Spleen (tissue), 13 donors: ENCODE measurements at places on chromosomes 7 and 10.

DNA sequence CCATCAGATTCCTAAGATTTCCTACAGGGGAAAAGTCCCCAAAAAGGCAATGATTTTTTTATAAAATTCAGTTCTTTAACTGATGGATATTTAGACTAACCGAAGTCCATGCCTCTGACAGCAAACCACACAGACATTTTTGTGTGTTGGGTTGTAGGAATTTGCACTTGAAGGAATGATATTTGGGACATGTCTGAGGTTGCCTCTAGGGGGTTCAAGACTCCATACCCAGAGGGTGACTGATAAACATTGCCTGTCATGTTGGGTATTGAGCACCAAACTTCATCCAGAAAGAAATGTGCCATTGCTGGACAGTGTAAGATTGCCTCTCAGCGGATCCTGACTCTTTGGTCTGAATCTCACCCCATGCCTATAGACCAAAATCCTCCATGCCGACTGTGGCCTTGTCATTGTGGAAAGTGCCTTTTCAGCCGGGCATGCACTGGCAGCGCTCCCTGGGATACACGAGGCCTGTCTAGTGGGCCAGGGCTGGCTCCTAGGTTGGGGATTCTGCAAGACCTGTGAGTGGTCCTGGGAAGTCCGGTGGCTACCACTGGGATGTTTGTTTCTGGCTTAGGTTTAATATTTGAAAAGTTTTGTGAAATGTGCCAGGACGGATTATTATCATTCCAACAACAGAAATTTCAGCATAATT lies 252.9 kb downstream of the WDR37 start:
- DNase-seq, result no peak

GRCh38 chr10:75462865-75463264 lies 31.4 kb downstream of the LRMDA start:
- DNase-seq, result no peak

GRCh38 chr7:140402178-140402835 lies 1.6 kb upstream of the RAB19 start:
- no peak for DNase-seq

DNA sequence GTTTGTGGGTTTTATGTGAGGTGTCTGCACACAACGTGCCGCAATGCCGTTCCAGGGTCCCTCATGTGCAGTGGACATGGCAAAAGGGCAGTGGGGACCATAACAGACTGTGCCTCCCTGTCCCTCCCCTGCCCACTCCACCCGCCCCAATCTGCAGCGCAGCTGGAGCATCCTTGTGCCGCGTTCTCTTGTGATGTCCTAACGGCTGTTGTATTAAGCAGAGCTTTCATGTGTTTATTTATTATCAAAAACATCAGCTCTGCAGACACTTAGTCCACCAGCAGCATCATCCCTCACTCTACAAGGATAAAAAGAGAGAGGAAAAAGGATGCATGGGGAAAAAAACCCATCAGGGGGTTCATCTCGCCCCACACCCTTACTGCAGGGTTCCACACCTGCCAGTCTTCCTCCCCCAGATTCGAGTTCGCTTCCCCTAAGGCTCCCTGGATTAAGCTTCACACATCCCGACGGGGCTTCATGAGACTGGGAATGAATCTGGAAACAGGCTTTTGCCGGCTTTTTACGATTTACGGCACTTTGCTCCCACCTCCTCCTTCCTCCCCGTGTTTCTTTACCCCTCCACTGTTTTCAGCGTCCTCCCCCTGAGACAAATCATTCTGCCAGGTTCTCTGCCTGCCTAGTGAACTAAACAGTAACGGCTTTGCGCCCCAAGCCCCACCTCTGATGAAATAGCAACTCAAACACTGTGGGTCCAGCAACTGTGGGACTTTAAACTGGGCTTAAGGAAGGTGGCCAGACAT lies 301.4 kb downstream of the CAMK1D start:
- no peak for DNase-seq

DNA sequence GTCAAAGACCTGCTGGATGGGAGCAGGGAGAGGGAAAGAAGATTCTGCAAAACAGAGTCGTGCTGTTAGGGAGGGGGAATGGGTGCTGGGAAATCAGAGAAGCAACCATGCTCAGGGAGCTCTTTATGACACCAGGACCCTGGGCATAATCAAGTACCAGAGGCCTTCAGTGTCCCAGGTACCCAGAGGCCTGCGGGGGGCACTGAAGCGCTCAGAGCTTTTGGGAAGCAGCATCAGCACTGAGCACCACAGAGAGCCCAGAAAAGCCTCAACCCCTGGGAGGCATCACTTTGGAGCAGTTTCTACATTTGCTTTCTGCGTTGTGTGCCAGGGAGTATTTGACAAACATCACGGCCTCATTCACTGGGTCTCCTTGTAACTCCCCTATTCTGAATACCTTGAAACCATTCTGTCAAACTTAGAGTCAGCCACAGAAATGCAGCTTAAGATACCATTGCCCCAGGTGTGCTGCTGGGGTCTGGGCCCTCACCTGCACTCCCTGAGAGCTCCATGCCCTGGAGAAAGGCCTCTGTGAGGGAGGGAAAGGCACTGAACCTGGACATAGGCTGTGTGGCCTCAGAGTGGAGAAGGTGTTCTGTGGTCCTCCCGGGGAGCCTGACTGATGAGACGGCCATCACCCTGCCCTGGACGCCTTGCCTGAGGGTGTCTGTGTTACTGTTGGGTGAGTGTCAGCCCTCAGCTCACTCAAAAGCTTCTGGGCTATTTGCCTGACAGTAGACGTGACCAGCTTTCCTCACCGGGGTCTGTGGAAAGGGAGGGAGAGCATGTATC lies 37.1 kb downstream of the CXCL12 start:
- no peak for DNase-seq

DNA sequence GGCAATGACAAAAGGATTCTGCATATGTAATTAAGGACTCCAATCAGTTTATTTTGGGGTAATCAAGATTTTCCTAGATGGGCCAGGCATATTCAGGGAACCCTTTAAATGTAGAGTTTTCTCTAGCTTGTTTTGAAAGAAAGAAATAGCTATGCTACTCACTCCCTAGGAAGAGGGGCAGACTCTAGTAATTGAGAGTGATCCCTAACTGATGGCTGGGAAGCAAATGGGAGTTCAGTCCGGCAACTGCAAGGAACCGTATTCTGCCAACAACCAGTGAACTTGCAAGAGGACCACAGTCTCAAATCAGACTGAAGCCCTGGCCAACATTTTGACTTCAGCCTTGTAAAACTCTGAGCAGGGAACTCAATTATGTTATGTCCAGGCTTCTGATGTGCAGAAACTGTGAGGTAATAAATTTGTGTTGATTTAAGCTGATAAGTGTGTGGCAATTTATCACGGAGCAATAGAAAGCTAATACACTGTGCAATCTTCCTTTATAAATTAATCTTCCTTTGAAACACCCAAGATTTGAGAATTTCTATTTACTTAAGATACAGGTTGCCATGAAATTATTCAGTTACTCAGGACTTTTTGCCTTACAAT lies 14.0 kb downstream of the AOAH start:
- DNase-seq, result no peak

DNA sequence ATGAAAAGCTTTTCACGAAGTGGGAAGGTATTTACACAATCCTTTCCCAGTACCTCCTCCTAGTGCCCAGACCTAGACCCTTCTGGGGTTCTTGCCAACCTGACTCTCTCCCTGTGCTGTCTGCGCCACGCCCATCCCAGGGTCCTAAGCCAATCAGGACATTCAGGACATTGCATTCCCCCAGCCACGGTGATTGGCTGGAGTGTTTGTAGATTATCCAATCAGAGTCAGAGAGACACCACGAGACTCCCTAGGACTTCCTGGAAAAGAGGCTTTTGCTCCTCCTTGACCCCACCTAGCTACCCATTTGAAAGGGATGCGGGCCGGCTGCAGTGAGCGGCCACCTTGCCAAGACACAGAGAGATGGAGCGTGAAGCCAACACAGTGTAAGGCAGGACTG lies 3.5 kb upstream of the GDF2 start:
- no peak for DNase-seq

GRCh38 chr10:12943425-12943824 lies 58.1 kb downstream of the CCDC3 start:
- DNase-seq, result no peak

DNA sequence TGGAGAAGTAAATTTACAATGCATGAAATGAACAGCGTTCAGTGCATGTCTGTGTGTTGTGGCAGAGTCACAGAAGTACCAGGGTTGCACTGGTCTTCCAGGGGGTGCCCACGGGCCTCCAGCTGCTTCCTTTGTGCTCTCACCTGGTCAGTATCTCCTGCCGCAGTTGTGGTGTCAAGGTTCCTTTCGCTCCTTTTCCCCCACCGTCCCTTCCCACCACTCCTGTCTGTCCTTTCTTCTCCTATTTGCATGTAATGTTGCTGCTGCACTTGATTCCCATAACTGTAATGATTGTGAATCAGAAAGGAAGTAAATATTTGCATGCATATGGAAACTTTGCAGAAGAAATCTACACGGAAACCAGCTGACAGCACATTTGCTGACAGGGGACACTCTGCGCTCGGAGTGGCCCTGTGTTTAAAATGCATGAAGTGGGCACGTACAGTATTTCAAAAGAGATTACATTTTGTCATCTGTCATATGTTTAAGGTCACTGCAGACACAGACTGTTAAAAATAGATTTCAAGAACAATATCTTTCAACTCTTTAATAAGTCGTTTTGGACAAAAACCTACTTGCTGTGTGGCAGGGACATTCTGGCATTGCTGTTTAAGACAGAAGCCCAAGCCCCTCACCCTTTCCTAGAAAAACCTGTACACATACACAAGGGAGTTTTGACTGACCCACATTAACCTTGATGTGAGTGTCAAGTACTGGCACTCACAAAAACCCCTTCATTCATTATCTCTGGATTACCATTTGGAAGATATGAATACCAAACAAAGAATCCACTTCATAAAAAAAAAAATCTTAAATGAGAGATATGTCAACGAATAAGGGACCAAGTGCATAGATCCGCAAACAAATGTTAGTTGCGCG lies 336.7 kb upstream of the KLF6 start:
- DNase-seq, result no peak

GRCh38 chr7:17852361-17852760 lies 87.9 kb downstream of the SNX13 start:
- DNase-seq, result no peak

- no peak for DNase-seq
These were observed 1024.8 kb downstream of the LRMDA start for GRCh38 chr10:76456197-76456596.

DNA sequence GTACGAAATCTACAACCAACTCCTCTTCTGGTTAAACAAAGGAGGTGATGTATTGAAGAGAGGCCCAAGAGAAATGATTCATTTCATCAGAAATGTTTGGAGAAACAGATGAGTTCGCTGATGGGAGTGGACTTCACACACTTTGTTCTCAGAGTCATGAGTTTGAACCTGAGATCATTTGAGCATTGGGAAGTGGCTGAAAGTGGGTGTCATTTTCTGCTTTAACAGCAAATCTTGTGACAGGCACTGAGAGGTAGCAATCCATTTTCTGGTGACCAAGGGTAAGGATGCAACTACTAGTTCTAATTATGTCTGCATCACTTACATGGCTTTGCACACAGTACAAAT lies 51.4 kb downstream of the RBM20 start:
- DNase-seq, result no peak

DNA sequence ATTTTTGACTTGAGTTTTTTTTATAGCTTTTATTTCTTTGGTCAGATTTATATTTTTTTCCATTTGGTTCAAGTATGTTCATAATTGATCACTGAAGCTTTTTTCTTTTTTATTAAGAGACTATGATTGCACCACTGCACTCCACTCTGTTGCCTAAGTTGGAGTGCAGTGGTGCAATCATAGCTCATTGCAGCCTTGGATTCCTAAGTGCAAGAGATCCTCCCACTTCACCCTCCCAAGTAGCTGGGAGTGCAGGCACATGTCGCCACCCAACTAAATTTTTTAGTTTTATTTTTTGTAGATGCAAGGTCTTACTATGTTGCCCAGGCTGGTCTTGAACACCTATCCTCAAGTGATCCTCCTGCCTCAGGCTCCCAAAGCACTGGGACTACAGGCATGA lies 97.7 kb upstream of the KIF5B start:
- no peak for DNase-seq

GRCh38 chr7:159144758-159145489 lies at the start of gene VIPR2:
Gene VIPR2 (minus strand): TSS chr7:159144867. CDS start chr7:159144771, 96 bp downstream.
- peak; percentile 74 for DNase-seq

DNA sequence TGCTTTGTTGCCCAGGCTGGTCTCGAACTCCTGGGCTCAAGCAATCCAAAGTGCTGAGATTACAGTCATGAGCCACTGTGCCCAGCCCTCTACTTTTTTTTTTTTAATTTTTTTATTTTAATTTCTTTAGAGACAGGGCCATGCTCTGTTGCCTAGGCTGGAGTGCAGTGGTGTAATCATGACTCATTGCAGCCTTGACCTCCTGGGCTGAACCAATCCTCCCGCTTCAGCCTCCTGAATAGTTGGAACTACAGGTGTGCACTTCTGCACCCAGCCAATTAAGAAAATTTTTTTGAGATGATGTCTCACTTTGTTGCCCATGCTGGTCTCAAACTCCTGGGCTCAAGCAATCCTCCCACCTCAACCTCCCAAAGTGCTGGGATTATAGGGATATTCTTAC lies 528.6 kb downstream of the GATA3 start:
- DNase-seq, result no peak

GRCh38 chr10:4434516-4435071 lies 391.4 kb upstream of the AKR1E2 start:
- no peak for DNase-seq

DNA sequence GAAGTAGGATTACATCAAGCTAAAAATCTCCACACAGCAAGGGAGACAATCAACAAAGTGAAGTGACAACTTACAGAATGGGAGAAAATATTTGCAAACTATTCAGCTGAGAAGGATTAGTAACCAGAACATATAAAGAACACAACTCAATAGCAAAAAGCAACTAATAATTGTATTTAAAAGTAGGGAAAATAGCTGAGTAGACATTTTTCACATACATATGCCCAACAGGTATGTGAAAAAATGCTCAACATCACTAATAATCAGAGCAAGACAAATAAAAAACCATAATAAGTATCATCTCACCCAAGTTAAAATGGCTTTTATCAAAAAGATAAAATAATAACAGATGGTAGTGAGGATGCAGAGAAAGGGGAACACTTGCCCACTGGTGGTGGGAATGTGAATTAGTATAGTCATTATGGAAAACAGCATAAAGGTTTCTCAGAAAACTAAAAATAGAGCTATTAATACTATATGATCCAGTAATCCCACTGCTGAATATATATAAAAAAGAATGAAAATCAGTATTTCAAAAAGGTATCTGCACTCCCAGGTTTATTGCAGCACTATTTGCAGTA lies 784.5 kb upstream of the C7orf33 start:
- DNase-seq, result no peak

DNA sequence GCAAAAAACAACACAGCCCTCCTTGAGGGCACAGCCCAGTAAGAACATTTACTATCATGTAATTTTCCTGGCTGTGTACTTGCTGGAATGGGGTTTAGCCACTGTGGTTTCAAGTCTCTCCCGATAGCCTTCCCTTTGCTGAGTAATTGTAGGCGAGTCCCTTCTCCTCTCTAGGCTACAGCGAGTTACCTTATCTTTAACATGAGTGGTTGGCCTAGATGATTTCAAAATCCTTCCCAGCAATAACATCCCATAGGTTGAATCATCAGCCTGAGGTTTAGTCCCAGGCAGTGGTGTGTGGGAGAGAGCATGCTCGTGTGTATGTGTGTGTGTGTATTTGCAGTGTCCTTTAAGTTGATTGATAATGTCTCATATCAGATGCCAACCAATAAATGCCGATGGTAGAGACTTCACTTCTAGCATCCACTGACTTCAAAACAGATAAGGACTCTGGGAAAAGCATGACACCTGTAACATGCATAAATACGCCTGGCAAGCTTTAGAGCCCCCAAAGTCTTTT lies 142.9 kb upstream of the ZMIZ1 start:
- no peak for DNase-seq
